Bronchial epithelial cell (primary cell): ENCODE measurements at places on chromosomes 7 and 10.
A peak's percentile ranks its signal among the peaks of the same experiment; 100 is the strongest.

GRCh38 chr10:14543904-14544210, 213.1 kb upstream of the FRMD4A start:
- no peak for DNase-seq

DNA sequence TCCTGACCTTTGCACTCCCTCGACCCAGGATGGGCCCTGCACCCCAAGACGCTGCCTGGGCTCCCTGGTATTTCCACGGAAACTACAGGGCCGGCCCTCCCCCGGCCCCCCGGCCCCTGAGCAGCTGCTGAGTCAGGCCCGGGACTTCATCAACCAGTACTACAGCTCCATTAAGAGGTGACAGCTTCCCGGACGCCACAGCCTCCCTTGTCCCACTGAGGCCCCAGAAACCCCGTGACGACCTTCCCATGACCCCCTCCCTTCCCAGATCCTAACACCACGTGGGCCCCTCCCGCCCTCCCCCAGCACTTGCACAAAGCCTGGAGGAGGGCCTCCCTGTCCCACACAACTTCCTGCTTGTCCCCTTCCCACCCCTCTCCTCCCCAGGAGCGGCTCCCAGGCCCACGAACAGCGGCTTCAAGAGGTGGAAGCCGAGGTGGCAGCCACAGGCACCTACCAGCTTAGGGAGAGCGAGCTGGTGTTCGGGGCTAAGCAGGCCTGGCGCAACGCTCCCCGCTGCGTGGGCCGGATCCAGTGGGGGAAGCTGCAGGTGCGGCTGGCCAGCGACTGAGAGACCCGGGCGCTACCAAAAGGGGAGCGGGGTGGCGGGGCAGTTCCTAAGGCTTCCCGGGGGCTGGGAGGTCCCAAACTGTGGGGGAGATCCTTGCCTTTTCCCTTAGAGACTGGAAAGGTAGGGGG, 5.7 kb downstream of the NOS3 start:
- no peak for DNase-seq

DNA sequence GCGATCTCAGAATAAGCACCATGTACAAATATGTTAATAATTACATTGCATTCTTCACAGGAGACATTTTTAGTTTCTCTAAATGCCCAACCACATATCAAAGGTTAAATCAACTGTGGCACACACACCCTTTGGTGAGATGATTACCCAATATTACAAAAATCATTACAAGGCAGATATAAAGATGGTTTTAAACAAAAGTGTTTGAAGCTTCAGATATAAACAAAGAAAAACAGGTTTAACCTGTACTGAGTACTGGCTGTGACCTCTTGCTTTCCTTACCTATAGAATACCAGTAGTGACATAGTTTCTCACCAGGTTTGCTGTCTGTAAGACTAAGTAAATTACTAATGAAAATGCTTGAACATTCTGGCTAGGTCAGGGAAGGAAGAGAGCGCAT, 360.0 kb upstream of the IGFBP3 start:
- peak; percentile 74 for DNase-seq

GRCh38 chr7:6589829-6590644, at the start of gene INTS15:
Gene INTS15, plus strand, starts transcription at chr7:6590021. Its CDS starts 263 bp downstream, at chr7:6590284.
- peak; percentile 53 for DNase-seq

DNA sequence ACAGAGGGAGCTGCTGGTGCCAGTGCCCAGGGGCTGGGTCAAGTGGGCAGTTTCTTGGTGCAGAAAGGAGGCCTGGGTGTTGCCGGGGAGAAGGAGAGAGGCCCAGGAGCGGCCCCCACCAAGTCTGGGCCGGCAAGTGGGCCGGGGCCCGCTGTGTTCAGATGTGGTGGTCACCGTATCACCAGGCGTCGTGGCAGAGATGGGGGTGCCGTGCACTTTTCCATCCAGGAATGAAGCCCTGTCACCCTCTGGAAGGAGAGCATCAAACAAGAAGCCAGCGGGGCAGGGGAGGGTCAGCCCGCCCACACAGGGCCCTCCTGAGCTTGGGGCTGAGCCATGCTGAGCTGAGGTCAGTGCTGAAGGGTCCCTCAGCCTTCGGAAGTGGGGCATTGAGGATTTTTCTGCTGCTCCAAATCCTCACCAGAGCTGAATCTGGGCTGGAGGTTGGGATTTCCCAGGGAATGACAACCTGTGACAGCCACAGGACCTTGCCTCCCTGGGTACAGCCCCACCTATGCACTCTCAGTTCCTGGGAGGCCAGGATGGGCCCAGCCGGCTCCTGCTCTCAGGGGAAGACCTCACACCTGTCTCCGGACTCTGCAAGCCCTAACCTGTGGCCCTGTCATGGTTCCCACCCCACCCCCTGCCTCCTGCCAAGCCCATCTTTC, 27.9 kb upstream of the INPP5A start:
- DNase-seq, result no peak

- DNase-seq, result peak; percentile 96
These were observed 6.9 kb upstream of the HYCC1 start for GRCh38 chr7:23020742-23021401.

GRCh38 chr7:144854839-144855424, 19.1 kb upstream of the TPK1 start:
- DNase-seq, result peak; percentile 41
